ENCODE measurements at places on chromosomes 7 and 10.
A peak's percentile ranks its signal among the peaks of the same experiment; 100 is the strongest.

DNA sequence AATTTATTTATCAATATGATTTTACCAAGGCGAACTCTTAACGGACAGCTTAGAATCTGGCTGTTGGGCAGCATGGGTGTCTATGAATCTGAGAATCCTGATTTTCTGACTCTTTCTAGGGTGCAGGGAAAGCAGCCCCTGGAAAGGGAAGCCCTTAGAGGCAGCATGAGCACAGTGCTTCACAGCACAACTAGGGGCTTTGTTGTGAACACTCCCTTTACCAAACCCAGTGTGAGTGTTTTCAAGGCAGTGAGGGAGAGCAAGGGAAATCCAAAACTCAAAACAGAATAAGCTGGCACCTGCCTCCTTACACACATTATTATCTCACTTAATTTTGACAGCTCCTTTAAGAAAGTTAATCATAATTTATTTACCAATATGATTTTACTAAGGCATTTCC is 116.3 kb upstream of the CSTF2T start:
- DNase-seq: no peak

DNA sequence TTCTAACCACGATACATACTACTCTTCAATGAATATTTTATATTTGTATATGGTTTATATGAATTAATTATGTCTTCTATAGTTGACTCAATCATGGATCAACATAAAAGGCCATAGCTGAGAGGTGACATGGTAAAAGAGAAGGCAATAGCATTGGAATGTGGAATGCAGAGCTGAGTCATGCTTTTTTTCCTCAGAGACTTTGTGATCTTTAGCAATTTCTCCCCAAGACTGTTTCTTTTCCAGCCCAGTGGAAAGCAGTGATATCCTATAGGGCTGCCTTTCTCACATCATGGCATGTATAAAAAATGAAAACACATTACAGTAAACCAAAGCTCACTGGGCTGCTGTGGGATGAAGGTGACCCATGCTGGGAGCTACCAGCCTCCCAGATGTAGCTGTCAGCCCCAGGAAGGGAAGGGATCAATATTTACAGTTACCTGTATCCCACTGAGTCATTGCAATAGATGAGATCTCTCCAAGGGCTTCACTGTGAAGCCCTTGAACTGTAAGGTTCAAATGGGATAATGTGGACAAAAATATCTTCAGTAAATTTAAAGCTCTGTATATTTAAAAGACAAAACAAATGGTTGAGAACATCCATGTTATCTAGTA is 30.2 kb downstream of the SLC39A12 start:
- DNase-seq: no peak

DNA sequence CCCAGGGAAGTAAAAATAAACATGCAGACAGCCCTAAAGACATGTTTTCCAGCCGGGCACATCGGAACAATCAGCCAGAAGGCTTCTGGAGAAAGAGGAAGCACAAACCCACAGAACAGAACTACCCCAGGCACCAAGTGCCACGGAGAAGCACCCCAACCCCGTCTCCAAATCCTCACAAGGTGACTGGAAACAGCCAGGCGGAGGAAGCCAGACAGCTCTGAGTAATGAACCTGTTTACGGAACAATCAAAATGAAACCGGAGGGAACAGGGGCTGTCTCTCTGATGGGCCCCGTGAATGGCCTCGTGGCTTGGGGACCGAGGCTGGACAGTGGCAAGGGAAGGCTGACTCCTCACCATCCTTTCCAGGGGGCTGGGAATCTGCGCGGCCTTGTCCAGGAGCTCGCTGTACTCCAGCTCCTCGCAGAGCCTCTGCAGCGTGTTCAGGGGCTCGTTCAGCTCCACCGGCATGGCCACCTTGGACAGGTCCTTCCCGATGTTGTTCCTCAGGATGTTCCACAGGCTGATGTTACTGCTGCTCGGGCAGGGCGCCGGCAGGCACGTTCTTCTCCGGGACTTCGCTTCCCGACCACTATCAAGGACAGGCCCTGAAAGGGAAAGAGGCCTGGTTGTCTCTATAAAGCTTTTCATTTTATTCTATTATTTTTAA is 77.0 kb upstream of the GSDME start:
- DNase-seq: no peak

- peak; percentile 34 for DNase-seq
These were observed 60.3 kb downstream of the RASGEF1A start for GRCh38 chr10:43206391-43207235.

DNA sequence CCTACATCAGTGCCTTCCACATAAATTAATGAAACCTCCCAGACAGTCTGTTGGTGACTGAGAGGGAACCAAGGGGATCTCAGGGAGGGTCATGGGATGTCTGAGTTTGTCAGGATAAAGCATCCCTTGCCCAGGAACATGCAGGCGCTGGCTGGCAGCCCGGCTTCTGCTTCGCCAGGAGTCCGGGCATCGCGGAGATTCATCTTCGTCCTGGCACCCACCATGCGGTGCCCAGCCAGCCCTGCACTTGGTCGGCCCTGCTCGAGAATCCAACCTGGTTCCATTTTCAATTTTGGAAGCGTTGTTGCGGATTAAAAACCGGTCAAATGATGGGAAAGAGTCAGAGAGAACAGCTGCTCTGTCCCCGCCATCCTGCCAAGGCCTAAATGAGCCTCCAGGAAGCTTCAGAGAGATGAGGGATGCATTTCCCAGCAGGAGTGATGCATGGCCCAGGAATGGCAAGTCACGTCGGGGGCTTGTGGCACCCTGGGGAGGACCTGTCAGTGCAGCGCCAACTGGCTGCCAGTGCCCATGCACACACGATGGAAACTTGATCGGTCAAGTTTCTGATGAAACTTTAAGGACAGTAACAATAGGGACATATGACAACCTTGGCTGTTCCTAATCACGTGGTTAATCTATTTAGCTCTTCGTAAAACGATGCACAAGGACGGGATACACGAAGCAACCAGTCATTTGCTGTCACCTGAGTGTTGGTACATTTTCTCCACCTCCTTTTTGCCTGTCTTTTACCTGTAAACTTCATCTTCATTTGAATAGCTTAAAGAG is 260.8 kb upstream of the MKI67 start:
- DNase-seq: no peak

- DNase-seq: no peak
These were observed 7.2 kb upstream of the CNOT4 start for GRCh38 chr7:135517060-135517459.

GRCh38 chr10:24694086-24694485 is 29.6 kb downstream of the ARHGAP21 start:
- no peak for DNase-seq

DNA sequence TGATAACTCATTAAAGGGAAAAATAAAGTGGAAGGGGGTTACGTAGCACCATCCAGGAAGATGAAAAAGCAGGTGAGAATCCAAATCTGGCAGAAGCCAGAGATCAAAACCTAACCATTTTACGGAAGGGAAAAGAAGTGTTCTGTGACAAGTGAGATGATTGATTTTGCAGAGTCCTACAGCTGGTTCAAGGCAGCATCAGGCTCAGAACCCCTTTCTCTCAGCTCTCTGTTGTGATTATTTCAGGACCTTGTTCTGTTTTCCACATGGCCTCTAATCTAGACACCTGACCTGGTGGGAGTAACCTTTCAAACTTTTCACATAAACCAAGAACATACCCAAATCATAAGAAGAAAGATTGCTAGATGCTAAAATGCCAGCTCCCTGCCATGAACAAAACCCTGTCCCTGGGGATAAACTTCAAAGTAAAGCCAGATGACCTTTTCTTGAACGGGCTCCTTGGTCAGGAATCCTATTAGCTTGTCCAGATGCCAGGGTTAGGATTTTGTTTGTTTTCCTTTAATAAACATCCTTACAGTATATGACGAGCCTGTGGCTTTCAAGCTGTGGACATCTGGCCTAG is 5.9 kb downstream of the DUSP5 start:
- DNase-seq: peak; percentile 18

DNA sequence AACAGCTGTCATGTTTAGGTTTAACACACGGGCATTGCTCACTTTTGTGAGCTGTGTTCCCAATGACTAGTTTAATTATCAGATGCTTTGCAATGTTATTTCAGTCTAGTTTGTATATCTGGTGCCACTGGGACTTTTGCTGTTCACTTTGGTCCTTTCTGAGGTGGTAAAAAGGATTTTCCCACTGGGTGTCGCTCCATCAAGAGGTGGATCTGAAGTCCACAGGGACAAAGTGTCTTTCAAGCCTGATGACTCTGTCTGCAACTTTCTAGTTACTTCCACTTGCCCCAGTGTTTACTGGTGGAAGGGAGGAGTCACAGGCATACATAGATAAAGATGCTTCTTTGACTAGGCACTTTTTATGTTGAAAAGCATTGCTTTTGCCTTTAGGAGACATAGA is 242.2 kb downstream of the HGF start:
- no peak for DNase-seq

GRCh38 chr7:151327659-151328058 is 14.0 kb upstream of the NUB1 start:
- DNase-seq: no peak

DNA sequence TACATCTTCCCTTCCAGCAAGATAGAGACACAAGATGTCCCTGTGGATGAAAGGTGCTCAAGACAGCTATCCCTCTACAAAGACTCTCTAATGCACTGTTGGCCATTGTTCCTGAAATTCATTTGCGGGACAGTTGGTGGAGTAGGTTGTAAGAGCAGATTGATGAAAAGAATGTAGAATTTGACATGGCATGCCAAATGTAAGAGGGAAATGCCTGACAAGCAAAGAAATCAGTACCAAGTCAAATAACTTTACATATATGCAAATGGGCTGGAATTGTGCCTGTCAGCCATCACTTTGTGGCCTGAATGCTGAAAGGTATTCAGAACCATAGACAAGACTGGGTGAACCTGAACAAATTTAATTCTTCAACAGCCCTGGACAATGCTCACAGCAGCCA is 120.3 kb upstream of the FAM204A start:
- DNase-seq: no peak

GRCh38 chr7:8434290-8435002 is 1.0 kb downstream of the NXPH1 start:
- no peak for DNase-seq

- no peak for DNase-seq
These were observed 391.0 kb downstream of the SUGCT start for GRCh38 chr7:40525764-40526163.

GRCh38 chr10:29646960-29647461 is 12.2 kb upstream of the SVIL start:
- peak; percentile 63 for DNase-seq

DNA sequence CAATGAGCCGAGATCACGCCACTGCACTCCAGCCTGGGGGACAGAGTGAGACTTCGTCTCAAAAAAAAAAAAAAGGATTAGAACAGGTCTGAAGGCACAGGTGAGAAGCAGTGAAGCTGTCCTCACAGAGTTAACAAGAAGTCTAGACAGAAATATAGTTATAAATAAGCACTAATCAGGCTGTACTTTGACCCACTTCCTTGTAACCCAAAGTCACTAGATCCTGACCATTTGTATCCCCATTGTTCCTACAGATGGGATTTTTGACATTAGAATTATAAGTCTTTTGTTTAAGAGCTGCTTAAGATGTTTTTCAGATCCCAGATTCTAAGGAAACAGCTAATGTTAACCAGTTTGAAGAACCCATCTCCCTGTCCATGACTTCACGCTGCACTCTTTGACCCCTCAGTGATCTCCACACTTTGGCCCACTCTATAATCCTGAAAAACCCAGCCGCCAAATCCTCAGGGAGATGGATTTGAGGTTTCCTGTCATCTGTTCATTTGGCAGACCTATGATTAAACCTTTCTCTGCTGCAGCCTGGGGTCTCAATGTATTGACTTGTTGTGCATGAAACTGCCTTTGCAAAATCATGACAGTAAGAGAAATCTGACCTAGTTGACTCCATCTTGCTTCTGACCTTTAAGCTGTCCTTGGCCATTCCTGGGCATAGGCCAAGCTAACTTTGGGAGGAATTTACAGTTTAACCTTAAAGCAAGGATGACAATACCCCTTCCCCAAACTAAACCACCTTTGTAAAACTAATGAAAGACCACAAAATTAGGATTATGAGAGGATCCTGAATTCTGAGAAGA is 11.4 kb downstream of the SSMEM1 start:
- DNase-seq: no peak

DNA sequence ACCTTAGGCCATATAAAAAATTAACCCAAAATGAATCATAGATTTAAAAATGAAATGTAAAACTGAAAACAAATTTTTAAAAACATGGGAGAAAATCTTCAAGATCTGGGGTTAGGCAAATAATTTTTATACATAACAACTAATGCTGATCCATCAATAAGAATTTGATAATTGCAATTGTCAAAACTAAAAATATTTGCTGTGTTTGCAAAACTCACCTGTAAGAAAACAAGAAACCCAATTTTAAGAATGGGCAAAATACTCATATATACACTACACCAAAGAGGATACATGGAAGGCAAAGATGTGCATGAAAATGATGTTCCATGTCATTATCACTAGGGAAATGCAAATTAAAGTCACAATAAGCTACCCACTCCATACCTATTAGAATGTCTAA is 194.8 kb upstream of the NRP1 start:
- DNase-seq: no peak

- DNase-seq: no peak
These were observed 51.2 kb downstream of the ANLN start for GRCh38 chr7:36440880-36441279.

- DNase-seq: no peak
These were observed 112.1 kb downstream of the PARD3 start for GRCh38 chr10:34702982-34703381.

GRCh38 chr7:50164559-50165170 is 71.6 kb upstream of the ZPBP start:
- no peak for DNase-seq

DNA sequence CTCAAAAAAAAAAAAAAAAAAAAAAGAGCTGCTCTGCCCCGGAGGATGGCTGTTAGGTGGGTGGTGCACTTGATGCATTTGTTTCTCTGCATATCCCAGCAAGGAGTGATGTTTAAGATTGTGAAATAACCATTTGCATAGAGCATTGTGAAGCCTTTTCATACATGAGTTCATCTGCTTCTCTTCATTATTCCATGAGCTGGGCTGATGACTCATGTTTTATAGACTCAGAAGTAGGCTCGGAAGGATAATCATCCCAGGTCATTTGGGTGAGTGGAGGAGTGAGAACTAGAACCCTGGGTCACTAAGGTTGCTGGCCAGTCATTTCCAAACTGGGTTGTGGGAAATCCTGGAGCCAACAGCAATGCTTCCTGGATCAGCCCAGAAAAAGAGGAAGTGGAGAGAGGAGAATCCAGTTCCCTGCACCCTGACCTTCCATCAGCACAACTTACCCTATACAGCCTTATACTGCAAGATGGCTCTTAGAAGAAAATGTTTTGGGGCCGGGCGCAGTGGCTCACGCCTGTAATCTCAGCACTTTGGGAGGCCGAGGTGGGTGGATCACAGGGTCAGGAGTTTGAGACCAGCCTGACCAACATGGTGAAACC is 45.3 kb downstream of the TACC2 start:
- DNase-seq: no peak

DNA sequence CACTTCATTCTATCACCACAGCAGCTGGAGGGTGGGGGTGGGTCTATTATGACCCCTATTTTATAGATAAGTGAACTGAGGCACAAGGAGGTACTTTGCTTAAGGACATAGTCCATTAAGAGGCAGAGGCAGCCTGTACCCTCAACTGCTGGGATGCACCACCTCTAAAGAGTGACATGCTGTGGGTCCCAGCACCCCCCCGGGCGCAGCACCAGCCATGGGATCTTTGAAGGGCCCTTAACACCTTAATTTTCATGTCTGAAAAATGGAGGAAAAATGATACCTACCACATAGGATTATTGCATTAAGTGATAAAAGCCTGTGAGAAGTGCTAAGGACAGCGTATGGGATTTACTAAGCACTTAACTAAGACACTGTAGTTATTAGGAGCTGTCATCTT is 15.4 kb downstream of the ADCYAP1R1 start:
- no peak for DNase-seq

GRCh38 chr7:81694711-81695110 is 75.1 kb downstream of the HGF start:
- DNase-seq: no peak
